LoVo (cell line): ENCODE measurements at places on chromosomes 2 and 18.

DNA sequence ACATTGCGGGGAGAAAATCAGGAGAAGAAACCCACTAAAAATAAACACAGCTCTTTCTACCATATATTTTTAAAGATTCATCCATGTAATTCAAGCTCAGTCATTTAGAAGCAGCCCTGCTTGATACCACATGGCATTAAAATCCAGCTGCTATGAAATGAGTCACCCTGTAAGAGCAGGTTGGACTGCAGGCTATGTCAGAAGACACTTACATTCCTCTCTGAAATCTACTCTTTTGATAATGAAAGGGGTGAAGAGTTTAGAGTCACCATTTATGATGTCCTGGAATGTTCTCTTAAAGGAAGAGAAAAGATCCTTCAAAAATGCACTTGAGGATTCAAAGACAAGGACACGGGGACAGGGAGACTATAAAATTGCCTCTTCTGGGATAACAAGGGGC is 100.6 kb upstream of the APCDD1 start:
- no peak for DNase-seq

GRCh38 chr2:42430188-42430587 is 63.6 kb downstream of the KCNG3 start:
- no peak for DNase-seq

GRCh38 chr2:239093952-239094351 is 246.1 kb downstream of the TWIST2 start:
- DNase-seq: no peak

- no peak for DNase-seq
Measured at GRCh38 chr2:120904379-120904778, 168.7 kb downstream of the GLI2 start.

GRCh38 chr18:34702814-34703213 is 7.3 kb upstream of the DTNA start:
- no peak for DNase-seq

GRCh38 chr2:1717113-1717512 is 27.2 kb downstream of the PXDN start:
- DNase-seq: no peak

GRCh38 chr2:20400787-20401488 is 45.9 kb upstream of the RHOB start:
- DNase-seq: no peak

DNA sequence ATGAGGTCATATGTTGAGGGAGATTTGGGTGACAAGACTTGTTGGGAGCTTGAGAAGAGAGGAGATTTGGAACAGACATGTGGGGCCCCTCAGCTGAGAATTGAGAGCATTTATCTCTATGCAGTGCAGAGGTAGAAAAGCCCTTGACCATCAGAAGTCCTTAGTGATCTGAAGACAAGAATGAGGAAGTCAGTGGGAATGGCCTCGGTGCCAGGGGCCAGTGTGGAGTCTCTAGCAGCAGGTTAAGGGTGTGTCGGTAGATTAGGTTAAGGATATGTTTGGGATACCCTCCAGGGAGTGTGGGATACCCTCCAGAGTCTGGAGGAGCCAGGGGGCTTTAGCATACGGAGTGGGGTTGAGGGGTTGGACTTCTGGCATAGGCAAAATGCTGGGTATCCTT is 41.6 kb downstream of the FBXO48 start:
- DNase-seq: no peak

DNA sequence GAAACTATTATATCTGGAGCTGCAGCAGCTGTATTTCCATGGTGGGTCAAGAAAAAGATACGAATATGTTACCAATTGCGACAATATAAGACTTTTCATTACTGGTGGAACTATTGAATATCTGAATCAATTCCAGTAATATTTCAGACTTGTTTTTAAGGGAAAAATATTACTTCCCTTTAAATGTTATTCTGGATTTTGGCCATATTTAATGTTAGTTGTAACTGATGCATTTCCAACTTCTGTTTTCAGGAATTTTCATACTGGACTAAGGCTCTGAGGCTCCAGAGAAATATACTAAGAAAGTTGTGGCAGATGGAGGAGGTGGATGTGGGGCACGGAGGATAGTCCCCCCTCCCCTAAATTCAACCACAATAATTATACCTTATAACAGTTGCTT is 555.2 kb upstream of the SETBP1 start:
- no peak for DNase-seq

DNA sequence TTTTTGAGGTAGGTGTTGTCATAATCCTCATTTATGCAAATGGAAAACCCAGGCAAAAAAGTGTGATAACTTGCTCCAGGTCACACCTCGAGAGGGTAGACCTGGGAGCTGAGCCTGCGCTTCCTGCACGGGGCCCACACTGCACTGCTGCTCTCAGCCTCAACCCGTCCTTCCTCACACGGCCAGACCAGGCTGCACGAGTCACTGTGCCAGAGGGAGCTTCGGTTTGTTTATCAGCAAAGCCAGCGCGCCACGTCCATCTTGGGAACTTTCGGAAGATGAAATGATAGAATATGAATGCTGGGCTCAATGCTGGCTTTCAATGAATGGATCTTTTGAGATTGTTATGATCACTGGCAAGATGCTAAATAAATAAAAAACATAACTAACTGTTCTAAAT is 14.4 kb downstream of the COPS9 start:
- no peak for DNase-seq

DNA sequence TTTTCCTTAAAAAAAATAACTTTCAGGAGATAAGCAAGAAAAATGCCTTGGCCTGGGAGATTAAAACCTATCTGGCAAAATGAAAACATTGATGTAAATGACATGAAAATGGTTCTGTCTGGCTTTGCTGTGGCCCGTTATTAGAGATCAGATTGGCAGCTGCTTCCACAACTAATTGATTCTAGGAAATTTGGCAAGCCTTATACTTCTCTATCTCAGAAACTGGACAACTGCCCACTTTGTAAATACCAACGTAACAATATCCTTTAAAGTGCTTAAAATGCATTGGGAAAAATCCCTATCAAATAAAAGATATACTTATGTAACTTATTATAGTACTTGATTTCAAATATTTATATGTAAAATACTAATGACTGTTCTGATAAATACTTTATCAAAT is 14.2 kb upstream of the SKA1 start:
- DNase-seq: no peak

GRCh38 chr18:58505181-58505580 is 123.7 kb downstream of the ALPK2 start:
- DNase-seq: no peak

DNA sequence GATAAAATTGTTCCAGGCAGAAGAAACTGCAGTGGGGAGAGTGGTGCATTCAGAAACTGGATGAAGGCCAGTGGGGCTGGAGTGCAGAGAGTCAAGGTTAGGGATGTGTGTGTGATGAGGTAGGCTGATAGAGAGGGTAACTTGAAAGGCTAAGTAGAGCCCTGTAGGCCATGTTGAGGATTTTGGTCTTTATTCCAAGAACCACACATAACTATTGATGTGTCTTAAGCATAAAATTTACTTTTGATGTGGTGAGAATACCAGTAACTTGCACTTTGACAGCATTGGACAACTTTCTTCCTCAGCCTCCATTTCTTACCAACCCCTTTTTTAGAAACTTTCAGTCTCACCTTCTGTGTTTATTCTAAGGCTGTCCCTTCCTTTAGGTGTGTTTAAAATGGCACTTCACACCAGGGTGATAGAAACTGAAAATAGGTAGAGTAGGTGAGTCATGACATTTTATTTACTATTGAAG is 22.6 kb downstream of the MTX2 start:
- peak; percentile 22 for DNase-seq

GRCh38 chr2:96502891-96503636 is 2.1 kb downstream of the NEURL3 start:
- DNase-seq: no peak

DNA sequence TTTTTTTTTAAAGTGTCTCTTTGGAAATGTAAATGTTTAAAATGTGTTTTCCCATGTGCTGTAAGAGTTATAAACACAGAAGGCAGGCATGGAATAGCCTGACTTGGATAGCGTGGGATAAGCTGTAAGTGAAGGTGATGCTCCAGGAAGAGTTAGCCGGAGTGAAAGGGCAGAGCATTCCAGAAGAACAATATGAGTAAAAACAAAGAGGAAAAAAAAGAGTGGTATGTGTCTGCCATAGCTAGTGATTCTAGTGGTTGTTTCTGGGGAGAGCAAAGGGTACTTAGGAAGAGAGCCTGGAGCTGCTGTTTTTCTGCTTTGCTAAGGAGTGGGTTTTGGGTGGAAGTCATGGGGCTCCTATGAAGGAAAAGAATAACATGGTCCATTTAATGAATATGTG is 126.9 kb upstream of the DLGAP1 start:
- no peak for DNase-seq

DNA sequence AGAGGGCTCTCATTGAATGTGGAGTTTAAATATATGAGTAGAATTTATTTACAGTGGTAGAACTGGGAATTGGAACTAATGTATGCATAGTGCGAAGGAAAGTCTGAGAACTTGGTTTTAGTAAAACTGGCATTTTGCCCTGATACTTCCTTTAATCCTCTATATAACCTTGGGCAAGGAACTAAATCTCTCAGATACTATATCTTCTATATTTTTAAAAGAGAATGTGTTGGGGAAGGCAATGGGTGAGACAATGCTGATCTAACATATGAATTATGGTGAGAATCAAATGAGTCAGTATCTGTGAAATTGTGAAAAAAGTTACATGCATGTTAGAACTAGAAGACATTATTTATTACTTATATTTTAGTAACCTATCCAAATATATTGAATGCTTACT is 2109.4 kb upstream of the PIK3C3 start:
- DNase-seq: no peak

GRCh38 chr2:85016446-85016845 is 45.5 kb downstream of the KCMF1 start:
- no peak for DNase-seq

DNA sequence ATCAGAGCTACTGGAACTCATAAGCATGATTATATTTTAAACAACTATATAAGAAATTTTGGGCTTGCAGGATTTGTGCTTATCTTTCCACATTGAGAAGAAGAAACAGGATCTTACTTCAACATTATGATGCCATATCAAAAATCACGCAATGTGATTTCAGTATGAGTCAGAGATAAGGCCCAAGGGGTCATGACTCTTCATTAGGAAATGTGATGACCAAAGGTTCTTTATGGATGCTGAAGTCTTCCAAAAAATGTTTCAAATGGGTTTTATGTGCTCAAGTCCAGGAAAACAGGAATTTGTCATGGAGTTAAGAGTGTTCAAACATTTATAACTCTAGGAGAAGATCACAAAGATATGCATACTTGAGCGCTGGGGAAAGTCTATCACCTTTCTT is 7.8 kb upstream of the SERPINB2 start:
- no peak for DNase-seq

DNA sequence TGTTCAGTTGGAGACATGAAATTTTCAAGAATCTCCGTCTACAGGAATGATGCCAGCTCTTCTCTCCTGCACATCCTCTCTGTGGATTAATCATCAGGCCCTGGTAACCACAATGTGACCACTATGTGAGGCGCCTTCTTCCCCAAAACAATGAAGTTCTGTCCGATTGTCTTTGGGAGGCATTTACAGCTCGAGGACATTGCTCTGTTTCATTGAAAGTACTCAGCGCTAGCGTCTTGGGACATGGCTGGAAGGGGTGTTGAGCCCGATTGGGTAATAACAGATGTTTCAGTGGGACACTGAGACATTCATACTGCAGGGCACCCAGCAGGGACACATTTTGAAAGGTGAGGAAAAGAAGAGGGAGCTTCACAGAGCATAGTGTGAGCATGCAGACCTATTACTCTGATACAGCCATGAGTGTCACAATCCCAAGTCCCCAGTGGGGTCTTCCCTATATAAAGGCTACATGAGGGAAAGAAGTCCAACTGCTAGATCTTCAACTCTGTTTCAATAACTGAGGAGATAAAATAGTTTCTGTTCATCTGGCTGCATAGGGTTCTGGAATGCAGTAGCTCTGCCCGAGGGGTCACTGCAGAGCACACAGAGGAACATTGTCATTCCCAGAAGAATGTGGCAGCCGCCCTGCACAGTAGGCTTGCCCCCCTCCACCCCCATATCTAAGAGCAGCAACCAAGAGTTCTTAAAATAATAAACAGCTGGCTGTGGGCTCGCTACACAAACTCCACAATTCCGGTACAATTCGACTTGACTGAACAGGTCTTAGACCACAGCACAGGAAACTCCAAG is 237.3 kb downstream of the OSR1 start:
- DNase-seq: no peak

DNA sequence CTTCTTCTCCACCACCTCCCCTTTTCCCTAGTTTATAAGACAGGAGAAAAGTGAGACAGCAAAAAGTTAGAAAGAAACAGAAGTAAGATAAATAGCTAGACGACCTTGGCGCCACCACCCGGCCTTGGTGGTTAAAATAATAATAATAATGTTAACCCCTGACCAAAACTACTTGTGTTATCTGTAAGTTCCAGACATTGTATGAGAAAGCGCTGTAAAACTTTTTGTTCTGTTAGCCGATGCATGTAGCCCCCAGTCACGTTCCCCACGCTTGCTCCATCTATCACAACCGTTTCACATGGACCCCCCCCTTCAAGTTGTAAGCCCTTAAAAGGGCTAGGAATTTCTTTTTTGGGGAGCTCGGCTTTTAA is 1.5 kb upstream of the BUB1 start:
- no peak for DNase-seq

DNA sequence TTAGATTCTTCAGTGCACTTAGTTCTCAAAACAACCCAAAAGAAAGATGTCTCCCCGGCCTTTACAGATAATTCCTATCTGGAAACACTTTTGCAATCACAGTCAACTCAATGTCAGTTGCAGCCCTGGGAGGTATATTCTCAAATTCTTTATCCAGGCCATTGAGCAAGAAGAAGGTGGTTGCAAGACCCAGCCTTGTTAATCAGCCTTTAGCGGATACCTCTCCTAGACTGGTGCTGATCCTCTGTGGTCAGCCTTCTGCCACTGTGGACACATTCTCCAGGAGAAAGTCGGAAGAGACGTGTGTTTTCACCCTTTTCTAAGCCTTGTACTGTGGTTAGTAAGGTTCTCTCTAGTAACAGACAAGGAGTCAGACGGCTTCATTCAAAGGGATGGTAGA is 7.8 kb upstream of the FZD7 start:
- no peak for DNase-seq

GRCh38 chr2:8230466-8230865 is 451.4 kb upstream of the ID2 start:
- no peak for DNase-seq

GRCh38 chr2:111909079-111909478 is 10.7 kb downstream of the MERTK start:
- no peak for DNase-seq

GRCh38 chr2:58313926-58314325 is 72.8 kb upstream of the FANCL start:
- DNase-seq: no peak

DNA sequence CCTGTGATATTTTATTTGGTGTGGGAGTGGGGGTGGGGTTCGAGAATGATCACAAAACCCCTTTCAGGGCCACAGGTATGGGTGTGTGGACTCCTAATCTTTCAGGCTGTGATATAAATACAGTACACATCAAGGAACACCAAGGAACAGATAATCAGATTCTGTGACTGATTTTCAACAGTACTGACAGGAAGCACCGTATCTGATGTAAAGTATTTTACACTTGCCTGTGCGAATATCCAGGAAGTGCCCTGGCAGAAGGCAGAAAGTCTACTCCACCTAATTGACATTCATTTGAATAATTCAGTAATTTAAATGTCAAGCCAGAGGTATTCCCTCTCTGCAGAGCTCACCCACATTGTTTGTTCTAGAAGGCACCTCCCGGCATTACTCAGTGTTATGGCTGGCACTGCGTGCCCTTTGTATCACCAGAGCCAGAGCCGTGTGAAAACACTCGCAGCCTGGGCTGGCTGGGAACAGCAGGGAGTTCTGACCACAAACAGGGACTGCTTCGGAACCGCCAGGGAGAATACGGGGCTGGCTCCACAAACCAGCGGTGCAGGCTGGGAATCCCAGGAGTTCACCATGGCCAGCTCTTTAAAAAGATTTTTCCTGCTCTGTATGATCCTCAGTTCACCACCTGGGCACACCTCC is 91.8 kb downstream of the ACVR1 start:
- peak; percentile 64 for DNase-seq
